ENCODE measurements at places on chromosomes 2 and 18.

GRCh38 chr2:60595953-60596352, 42.5 kb upstream of the BCL11A start:
- DNase-seq = no peak

- no peak for DNase-seq
These were observed 77.0 kb upstream of the UBXN4 start for GRCh38 chr2:135664623-135665068.

GRCh38 chr2:70891572-70892357, 43.9 kb upstream of the ATP6V1B1 start:
- DNase-seq = peak; percentile 79

- DNase-seq = peak; percentile 28
These were observed 486 bp upstream of the GPR39 start for GRCh38 chr2:132415915-132416722.

DNA sequence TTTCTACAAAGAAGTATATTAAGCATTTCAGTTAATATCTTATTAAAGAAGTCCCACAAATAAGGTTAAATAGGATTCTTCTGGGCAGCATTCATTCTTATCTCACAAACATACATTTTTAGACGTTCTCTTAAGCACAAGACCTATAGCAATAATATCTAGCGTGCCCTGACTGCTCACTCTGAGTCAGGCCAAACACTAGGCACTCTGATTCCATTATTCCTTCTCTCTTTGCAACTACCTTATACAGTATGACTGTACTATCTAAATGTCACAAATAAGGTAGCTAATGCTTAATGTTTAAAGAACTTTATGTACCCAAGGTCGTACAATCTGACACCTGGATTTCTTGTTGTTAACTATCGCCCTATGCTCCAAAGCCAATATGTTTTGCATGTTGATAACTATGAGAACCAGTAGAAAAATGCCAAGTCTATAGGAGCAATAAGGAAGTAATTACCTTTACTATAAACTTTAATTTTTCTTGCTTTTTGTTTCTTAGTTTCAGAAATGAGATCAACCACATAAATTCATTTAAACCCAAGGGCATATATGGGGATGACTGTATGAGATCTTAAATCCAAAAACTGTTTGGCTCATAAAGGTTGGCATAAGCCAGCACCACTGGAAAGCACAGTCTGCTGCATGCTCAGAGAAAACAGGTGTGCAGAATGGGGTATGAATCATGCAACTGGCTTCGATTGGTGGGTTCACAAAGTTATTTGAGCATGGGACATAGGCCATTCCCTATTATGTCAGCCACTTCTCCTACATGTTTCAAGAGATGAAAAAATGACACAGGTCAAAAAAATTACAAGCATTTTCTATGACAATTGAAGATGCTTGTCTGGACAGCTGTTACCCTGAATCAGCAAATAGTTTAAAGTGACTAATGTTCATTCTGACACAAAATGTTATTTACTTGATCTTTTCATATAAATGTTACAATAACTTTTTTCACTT, 352.0 kb downstream of the IRS1 start:
- no peak for DNase-seq

- no peak for DNase-seq
These were observed 43.7 kb downstream of the WIPF1 start for GRCh38 chr2:174553811-174554493.

GRCh38 chr2:152755029-152755428, 36.6 kb downstream of the ARL6IP6 start:
- DNase-seq = no peak

DNA sequence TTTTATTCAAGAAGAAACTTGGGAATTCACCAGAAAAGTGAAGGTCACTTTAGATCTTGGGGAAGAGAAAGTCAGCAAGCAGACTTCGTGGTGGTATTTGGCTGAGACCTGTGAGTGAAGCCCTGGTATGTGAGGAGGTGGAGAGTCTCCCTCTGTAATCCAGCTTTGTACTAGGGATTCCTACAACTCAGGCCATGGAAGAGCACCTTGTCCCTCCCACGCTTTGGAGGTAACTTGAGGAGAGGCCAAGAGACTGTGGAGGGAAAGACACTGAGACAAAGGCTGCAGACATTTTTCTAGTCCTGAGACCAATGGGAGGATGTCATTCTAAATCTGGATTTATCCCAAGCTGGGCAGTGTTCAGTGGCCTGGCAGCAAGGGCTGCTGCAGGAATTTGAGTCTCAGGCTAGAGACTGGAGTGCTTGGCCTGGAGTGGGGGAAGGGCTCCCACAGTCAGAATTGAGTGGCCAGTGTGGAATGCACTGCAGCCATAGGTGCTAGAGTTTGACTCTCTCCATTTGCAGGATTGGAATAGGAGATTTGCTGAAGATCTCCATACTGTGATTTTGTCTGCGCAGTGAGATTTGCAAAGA, 219.0 kb downstream of the ACTR3 start:
- no peak for DNase-seq

- DNase-seq = peak; percentile 79
These were observed 20.4 kb downstream of the MROH2A start for GRCh38 chr2:233798335-233799086.

DNA sequence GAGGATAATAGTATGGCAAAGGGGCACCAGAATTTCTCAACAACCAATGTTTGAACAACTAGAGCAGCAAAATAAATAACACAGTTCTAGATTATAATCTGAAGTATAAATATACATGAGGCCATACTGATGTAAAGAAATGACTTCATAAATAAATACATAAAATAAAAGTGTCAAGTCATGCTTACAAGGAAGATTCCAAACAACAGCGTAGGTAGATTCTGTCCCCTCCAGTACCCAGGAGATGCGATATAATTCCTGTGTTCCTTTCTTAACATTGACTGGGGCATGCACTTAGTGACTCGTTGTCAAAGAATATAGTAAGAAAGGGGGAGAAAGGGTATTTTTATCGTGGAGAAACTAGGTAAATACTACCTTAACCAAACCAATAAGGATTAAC, 355.1 kb downstream of the DPP10 start:
- DNase-seq = no peak

DNA sequence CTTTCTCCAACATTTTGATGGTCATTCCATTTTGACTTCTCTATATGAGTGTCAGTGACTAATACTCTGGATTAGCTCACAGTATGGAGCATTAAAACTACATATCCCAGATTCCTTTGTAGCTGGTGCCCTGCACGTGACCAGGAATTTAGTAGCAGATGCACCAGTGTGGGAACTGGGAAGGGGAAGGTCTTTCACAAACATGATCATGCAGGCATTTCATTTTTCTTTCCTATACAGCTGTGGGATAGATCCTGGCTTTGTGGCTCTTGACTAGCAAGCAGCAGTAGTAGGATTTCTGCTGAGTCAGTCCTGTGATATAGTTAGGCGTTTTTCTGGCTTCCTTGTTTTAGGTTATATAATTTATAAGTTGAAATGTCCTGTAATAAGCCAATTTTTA, 971.0 kb upstream of the CDH2 start:
- DNase-seq = no peak

- DNase-seq = peak; percentile 70
These were observed 67.3 kb downstream of the LIPG start for GRCh38 chr18:49628881-49629795.

DNA sequence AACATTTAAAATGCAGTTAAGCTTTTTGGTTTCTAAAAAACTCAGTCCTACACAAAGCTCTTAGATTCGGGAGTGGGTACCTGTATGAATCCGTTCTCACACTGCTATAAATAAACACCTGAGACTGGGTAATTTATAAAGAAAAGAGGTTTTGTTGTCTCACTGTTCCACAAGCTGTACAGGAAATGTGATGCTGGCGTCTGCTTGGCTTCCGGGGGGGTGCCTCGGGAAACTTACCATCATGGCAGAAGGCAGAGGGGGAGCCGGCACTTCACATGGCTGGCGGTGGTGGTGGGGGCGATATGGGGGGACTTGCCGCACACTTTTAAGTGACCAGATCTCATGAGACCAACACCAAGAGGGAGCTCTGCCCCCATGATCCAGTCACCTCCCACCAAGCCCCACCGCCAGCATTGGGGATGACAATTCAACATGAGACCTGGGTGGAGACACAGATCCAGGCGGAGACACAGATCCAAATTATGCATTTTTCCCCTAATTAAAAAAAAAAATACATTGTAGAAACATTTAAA, 222.5 kb downstream of the GBX2 start:
- no peak for DNase-seq

GRCh38 chr2:167450364-167450763, 562.1 kb downstream of the XIRP2 start:
- no peak for DNase-seq

DNA sequence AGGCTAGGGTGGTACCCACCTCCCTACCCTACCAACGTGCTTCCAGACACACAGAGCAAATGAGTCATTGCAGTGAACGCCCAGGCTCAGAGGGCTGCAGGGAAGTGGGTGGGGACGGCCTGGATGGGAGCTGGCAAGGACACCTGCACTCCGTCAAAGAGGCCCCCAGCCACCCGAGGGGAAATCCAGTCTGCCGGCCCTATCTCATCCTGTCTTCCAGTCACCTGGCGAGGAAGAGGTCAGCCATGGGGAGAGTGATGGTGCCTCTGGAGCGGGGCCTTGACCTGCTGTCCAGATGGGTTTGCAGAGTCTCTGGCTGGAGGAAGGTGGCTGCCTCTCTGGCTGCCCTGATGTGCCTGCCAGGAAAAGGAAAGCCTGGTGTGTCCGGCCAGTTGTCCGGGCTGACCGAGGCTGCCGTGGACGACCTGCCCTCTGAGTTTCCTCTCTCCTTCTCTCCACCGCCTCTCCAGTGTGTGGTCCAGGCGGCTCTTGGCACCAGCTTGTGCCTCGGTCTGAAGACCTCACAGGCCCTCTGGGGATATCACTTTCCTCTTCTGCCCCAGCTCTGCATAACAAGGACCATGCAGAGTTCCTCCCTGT, 209.7 kb upstream of the COPS8 start:
- DNase-seq = peak; percentile 26

GRCh38 chr2:233124421-233125080, 64.4 kb downstream of the INPP5D start:
- no peak for DNase-seq

DNA sequence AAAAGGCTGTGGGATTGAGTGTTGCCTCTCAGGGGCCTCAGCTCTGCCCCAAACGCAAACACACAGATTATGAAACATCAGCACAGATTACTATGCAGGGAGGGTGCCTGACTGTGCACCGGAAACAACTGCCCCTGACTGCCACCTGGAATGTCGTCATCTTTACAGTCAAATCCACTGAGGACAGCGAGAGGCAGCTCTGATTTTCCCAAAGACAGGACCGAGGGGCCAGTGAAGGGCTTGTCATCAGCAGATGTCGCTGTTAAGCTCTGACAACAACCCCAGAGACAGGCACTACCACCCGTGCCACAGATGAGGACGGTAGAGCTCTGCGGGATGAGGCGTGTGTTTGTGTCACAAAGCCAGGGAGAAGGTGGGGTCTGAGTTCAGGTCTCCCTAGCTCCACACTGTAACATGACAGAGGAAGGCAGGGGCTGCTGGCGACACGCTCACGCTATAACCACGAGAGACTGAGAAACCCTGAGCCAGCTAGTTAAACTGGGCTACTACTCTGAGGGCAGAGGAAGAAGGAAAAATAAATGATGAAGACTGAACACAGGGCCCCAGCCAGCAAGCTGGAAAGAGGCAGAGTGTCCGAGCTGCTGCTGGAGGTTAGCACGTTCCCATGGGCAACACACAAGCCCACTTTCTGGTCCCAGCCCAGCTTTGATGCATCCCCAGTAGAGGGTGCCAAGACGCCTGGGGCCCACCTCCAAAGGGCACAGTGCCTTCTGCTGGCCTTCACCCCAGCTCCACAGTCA, 47.0 kb downstream of the PARD6G start:
- peak; percentile 14 for DNase-seq

DNA sequence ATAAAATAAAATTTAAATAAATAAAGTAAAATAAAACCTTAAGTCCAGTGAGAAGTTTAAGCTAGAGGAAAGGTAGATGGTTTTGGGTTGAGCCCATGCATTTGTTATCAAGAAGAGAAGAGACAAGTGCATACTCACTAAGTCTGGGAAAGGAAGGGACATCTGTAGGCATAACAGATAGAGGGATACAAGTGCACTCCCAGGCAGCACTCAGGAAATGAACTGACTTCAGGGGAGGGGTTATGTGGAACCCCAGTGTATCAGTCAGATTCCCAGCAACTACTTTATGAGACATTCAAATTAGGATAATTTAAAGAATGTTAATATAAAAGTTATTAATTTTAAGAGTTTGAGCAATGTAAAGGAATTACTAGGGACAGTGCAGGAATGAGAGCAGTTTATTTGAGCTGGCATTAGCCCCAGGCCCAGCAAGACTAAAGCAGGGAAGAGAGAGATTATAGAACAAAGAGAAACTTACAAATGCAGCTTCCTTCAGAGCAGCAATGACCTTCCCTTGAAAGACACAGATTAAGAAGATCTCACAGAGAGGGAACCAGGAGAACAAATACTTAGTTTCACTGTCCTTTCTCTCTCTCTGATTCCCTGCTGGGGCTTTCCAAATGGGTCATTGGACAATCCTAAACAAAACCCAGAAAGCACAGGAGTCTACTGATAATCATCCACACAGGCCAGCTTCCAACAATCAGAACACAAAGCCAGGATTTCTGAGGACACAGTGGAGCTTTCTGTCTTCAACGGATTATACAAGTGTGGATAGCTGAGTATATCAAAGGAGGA, 109.7 kb downstream of the ERBB4 start:
- no peak for DNase-seq
